ENCODE measurements at places on chromosomes 13 and 19.

GRCh38 chr19:29890392-29890791, 51.6 kb upstream of the URI1 start:
- DNase-seq: no peak

DNA sequence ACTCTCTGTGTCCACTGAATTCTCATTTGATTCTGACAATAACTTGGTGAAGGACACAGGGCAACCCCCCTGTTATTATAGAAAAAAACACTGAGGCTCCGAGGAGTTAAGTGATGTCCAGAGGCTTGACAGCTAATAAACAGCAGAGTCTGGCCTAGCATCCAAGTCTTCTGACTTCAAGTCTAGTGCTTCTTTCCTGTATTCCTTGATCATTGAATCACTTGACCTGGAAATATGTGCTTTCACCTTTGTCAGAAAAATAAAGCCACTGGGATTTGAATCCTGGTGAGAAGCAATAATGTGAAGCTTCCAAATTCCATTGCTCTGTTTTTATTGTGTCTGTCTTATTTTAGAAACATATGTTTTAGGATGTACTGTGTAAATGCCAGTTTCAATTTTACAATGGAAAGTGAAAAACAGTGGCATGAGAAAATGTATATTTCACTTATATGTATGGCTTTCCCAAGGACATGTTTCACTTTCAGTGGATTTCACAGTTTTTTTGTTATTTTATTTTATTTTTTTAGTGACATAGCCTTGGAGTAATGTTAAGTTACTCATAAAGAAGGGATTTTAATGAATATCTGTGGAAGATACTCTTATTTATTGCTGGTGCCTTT, 190.2 kb downstream of the GPC6 start:
- no peak for DNase-seq

DNA sequence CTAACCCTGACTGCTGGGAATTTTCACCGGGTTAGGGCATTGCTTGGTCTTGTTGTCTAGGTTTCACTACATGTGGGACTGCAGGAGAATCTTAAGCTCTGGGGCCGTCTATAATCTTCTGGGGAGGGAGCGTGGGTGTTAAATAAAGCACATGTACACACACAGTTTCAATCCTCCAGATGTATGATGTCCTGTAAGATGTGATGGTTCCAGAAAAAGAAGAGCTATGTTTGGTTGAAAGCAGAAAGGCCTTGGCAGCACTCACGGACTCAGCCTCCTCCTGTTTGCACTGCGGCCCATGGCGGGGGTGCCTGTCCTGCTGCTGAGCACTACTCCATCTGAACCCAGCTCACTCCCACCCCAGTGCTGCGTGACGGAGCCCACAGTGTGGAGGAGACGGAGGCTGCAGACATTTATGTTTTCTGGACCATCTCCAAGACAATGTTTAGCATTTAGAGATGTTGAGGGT, 343.5 kb downstream of the TEX29 start:
- no peak for DNase-seq

GRCh38 chr13:46721054-46721453, 75.9 kb downstream of the ESD start:
- DNase-seq: no peak

GRCh38 chr13:101065329-101065728, 351.0 kb downstream of the NALCN start:
- no peak for DNase-seq

GRCh38 chr13:49802426-49802825, 9.9 kb upstream of the KPNA3 start:
- no peak for DNase-seq

DNA sequence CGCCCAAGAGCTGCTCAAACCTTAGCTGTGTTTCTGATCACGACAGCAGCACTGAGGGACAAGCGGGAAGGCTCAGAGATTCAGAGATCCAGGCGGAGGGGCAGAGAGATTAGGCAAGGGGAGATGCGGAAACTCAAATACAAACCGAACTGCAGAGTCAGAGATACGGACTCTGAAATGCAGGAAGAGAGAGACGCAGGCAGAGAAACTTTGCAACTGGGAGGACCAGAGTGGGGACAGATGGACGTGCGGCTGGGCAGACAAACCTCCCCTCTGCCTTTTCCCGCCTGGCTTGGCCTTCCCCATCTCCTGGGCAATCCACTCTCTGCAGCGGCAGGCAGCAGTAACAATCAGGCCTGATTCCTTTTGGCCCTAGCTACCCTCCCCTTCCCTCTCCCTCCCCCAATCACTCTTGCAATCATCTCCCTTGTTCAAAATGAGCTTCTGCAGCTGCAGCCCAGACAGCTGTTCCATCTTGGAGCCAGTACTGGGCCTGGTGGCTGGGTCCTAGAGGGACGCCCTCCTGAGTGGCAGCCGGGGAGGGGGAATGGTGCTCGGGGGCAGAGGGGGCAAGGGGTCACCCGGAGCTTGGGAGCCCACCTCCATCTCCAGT, 29.7 kb downstream of the OLFM2 start:
- no peak for DNase-seq
